ENCODE measurements at places on chromosomes 2 and 18. TPM values are rescaled to one million over a fixed set of nuclear protein-coding genes. Genes with fewer than 3 reads are reported as not detected.

Gene EGR4
- total RNA-seq = 0.05 TPM

Gene GTF2A1L
- 0.47 TPM for total RNA-seq

Gene NGEF
- total RNA-seq = 0.14 TPM

Gene SKOR2
- not detected for total RNA-seq

Gene WNT6
- total RNA-seq = 0.14 TPM

Gene CFAP210
- not detected for total RNA-seq
